ENCODE measurements at places on chromosomes 2 and 18.

GRCh38 chr2:226489775-226490541, 309.7 kb downstream of the IRS1 start:
- no peak for DNase-seq

DNA sequence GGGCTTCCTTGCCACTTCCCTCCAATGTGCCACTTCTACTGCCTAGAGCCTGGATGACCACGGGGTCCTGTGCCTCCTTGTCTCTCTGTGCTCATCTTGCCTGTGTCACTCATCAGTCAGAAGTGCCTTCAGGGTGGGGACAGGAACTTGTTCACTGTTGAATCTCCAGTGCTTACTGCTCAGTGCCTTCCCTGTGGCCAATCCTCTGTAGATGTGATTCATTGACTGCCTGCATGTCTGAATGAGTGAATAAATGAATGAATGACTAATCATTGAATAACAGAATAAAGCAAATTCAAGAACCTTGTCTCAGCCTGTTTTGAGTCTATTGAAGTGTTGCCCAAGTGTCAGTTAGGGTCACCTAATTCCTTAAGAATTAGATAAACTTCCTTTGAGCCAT, 42.3 kb upstream of the FAM136A start:
- DNase-seq = no peak

- DNase-seq = no peak
These were observed 21.4 kb downstream of the POLE4 start for GRCh38 chr2:74979844-74980243.

DNA sequence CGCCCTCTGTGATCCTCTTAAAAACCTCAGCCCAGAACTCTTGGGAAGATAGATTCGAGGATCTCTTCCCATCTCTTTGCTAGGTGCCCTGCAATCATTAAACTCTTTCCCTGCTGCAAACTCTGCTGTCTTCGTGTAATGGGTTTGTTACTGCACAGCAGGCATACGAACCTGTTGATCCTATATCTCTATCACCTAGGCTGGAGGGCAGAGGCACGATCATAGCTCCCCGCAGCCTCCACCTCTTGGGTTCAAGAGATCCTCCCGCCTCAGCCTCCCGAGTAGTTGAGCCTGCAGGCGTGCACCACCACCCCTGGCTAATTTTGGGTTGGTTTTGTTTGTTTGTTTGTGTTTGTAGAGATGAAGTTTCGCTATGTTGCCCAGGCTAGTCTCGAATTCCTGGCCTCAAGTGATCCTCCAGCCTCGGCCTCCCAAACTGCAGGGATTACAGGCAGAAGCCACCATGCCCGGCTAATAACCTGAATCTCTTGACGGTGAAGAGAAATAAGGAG, 493 bp upstream of the BBS5 start:
- DNase-seq = no peak

GRCh38 chr2:32926708-32927084, 20.1 kb upstream of the LTBP1 start:
- DNase-seq = no peak

- no peak for DNase-seq
These were observed 137.2 kb downstream of the TFCP2L1 start for GRCh38 chr2:121147766-121148165.

- no peak for DNase-seq
These were observed 19.3 kb downstream of the PPP4R1 start for GRCh38 chr18:9594823-9595596.

DNA sequence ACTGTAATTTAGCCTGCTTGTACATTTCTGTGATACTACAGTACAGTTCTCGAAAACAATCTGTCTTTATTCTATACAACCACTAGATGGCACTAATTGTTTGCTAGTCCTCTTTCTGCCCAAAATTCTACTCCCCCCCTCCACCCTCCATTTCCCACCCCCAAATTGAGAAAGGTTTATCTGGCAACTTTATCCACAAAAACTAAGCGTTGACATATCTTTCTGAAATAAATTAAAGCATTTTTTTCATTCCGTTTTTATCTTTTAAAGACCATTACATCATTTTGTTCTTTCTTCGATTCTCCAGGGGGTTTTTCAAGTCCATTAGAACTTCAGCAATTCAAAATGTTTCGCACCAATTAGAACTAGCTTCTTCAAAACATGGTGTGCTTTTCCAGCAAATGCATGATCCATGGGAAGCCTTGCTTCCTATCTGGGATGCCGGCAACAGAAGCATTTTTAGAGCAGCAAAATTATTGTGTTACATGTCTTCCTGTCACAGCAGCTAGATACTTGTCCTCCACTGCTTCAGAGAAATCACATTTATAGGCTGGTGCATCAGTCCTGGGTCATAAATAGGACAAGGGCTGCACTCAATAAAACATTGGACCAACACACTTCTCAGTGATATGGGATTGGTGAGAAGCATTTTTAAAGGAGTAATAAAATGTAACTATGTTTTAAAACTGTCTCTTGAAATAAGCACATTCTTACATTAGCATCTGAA, 241.3 kb downstream of the PAX3 start:
- DNase-seq = no peak

- DNase-seq = no peak
These were observed 738.6 kb upstream of the FAM98A start for GRCh38 chr2:34337735-34338134.

DNA sequence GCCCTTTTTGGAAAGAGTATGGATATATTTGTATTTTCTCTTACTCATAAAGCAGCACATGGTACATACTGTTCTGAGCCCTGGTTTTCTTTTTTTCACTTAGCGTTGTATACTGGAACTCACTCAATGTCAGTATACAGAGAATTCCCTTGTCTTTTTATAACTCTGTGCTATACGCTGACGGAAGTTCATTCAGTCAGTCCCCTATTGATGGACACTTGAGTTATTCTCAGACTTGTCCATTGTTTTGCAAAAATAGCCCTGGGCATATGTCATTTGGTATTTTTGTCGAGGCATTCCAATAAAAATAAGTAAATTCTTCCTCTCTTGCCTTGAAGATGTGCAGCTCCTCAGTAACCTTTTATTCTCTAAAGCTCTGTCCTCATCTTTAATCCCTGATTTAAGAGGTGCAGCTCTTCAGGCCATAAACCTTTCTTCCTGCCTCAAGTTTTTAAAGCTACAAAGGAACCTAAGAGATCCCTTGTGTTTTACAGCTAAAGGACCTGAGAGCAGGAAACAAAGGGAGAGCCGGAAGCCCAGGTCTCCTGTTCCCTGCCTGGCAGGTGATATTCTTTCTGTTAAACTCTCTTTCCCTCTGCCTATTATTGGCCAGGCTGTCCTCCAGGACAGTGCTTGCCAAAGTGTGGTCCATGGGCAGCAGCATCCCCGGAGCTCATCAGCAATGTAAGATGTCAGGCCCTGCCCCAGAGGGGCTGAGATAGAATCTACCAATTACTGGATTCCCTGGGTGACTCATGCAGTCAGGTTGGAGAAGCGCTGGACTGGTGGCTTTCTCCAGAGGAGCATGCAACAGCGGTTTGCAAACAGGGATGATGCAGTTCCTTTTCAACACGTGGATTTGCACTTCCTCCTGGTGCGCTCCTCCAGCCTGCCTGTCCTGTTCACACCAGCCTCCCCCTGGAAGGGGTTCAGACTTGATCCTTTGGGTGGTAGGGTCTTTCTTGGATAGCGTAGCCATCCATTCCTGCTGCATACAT, 158.0 kb downstream of the NEDD4L start:
- DNase-seq = no peak

DNA sequence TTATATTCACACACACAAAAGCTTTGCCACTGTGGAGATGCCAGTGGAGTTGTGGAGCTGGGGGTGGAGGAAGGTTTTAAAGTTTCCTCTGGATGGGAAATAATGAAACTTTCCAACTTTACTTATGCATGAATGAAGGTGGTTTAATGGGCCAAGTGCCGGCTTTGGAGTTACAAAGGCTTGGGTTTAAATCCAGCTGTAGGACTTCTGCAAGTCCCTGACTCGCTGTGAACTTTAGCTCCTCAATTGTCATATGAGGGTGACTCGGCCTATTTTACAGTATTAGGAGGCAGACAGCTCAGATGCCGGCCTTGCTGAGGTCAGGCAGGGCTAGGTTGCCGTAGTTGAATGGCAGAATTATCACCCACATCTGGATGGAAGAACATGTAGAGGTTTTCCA, 415.8 kb upstream of the TRIB2 start:
- DNase-seq = no peak

DNA sequence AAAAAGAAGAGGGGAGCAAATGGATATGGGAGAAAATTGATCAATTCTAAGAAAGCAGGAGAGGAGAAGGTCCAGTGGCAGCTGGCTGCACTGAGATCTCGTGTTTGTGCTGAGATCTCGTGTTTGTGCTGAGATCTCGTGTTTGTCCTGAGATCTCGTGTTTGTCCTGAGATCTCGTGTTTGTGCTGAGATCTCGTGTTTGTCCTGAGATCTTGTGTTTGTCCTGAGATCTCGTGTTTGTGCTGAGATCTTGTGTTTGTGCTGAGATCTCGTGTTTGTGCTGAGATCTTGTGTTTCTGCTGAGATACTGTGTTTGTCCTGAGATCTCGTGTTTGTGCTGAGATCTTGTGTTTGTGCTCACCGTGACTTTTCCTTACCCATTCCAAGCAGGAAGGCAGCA, 254.4 kb downstream of the BCL2 start:
- DNase-seq = no peak

- no peak for DNase-seq
These were observed 296.9 kb downstream of the ZNF521 start for GRCh38 chr18:25055076-25055475.

GRCh38 chr2:154194909-154195643, 323.4 kb downstream of the GALNT13 start:
- no peak for DNase-seq

GRCh38 chr2:184030989-184031388, 567.3 kb upstream of the ZNF804A start:
- no peak for DNase-seq

- DNase-seq = no peak
These were observed 149.8 kb downstream of the KLHL29 start for GRCh38 chr2:23534771-23535170.

DNA sequence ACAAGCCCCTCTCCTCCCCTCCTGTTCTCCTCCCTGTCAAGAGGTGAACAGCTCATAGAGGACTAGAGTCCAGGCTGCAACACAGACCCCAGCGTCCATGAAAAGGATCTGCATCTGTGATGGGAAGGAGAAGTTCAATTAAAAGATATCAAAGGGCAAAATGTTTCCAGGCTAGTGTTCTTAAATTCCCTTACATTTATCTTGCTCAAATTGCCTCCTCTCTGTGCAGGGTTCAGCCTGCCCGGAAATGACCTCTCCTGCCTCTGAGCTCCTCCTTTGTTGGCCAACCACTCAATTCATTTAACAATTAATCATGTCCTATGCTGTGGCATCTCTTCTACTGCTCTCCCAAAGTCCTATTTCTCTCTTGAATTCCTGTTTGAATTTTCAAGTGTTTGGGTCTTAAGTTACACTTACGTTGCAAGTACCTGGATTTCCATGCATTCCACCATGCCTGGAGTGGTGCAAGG, 105.3 kb downstream of the TSN start:
- no peak for DNase-seq

DNA sequence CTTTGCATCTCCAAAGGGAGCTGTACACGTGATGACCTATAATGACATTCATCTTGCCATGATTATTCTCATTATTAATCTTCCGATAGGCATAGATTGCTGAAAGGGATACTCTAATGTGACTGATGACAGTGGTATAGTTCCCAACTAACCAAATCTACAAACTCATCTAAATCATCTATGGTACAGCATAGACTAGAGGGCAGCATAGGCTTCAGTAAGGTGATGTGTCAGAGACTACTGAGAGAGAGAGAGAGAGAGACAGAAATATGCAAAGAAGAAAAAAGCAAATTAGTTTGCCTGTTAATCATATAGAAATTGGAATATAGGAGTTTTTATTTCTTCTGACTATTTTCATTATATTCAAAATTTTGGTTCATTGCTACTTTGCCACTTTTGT, 89.3 kb downstream of the CSRNP3 start:
- no peak for DNase-seq

- DNase-seq = no peak
These were observed 687.8 kb downstream of the SLC4A3 start for GRCh38 chr2:220315098-220315823.

GRCh38 chr2:122186761-122187222, 431.3 kb downstream of the TSN start:
- DNase-seq = no peak

GRCh38 chr18:5628512-5629255, 84.9 kb upstream of the EPB41L3 start:
- peak; percentile 27 for DNase-seq

DNA sequence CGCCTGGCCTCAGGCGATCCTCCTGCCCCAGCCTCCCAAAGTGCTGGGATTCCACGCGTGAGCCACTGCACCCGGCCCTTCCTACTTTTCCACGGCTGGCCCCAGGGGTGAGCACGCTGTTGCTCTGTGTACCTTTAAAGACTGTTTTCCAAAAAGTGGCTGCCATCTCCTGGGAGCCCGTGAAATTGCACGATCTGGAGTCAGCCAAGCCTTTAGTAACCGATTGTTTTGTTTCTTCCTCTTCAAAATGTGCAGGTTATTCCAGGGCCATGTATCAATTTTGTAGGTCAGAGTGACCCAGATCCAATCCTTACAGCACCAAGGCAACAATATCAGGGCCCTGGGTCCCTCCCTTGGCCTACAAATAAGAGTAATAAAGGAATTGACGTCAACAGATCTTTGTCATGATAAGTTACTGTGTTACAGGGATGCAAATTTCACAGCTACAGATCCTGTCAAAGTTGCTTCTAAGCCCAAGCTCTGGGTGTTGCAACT, 135.6 kb upstream of the ZNF236 start:
- DNase-seq = no peak

- DNase-seq = peak; percentile 53
These were observed 1.1 kb upstream of the BOLL start for GRCh38 chr2:197786010-197786877.

DNA sequence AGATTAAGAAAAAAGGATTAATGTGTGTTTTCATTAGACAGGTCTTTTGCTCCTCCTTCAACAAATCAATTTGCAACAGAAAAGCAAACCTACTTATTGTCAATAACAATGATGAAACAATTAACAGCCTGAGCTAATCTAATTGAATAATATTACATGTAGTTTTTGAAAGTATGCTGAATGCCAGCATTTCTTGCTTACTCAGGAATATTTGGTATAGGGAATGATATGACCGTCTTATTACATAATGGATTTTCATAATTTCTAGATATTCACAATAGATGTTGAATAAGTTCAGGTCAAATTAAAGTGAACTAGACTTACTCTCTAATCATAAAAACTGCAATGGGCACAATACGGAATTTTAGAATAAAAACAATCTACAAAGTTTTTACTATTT, 1493.8 kb upstream of the NXPH2 start:
- no peak for DNase-seq

GRCh38 chr2:133143645-133144044, 424.6 kb downstream of the NCKAP5 start:
- no peak for DNase-seq
